ENCODE measurements at places on chromosomes 5 and 9.
A peak's percentile ranks its signal among the peaks of the same experiment; 100 is the strongest.

DNA sequence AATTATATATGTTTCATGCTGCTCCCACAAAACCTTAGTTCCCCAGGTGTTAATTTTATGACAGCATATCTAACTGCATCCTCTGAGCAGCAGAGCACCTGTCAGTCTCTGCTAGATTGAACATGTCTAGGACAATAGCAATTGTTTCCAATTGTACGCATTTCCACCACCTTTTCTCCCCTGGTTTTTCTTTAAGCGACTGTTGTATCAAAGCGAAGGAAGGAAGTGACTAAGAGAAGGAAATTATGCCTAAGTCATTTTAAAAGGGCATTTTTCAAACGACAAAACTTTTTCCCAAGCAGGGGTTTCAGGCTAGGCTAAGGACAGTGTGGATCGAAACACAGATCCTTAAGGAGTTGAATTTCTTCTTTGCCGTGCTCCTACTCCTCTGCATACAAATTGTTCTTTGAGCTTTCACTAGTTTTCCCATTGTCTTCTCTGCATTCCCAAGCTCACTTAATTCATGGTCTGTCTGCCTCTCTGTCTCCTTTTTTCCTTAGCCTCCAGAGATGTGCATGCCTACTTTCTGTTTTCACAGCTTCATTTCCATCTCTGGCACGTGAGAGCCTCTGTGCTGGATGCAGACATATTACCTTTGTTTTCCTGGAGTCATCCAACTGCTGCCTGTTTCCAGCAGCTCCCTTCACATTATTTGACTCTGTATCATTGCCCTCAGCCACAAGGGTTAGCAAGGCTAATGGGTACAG lies 39.4 kb upstream of the STARD4 start:
- DNase-seq: no peak

DNA sequence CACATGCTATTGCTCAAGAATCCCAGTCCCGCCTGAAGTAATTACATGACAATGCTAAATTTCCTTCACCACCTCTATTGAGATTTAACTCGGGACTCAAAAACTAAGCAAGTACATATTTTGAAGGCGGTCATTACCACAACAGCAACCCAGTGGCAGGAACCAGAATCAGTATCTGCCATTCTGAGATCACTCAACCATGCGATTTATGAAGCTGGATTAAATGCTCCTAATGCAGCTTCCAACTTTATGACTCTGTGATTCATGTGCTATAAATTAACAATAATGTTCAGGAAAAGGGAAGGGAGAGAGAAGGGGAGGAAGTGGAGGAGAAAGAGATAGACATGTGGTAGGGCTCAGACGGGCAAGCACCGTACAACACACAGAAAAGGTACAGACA lies 194.7 kb downstream of the DNAH5 start:
- DNase-seq: no peak

GRCh38 chr9:126612813-126613641 lies 701 bp upstream of the LMX1B start:
- no peak for DNase-seq

DNA sequence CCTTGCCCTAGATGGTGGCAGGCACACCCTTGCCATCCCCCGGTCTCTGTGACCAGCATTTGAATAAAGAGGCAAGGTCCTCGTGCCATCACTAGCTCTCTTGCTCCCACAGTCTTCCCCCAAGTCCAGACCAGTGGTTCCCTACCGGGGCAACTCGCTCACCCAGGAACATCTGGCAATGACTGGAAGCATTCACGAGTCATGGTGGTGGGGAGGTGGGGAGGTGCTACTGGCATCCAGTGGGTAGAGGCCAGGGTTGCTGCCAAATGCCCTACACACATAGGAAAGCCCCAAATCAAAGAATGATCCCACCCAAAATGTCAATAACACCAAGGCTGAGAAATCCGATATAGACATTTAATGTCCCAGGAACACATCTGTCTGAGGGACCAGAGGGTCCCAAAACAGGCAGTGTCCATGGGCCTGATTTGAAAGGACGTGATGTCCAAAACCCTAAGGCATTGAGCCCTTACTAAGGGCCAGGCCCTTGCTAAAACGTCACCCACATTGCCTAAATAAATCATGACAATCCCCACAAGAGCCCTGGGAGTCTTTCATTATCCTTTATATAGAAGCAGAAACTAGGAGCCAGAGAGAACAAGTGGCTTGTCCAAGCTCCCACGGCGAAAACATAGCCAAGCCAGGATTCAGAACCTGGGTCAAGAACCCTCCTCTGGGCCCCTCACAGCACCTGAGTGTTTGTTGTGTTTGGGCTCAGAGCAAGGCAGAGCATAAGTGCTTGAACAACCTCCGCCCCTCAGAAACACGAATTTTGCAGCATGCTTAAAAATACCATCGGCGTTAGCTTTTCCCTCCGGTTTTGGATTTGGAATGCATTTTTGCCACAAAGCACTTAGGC lies 119.3 kb upstream of the WWC1 start:
- no peak for DNase-seq

- DNase-seq: no peak
Measured at GRCh38 chr5:159206368-159206767, 3.0 kb downstream of the RNF145 start.

- DNase-seq: no peak
Measured at GRCh38 chr5:14410394-14411201, 171.0 kb upstream of the OTULINL start.

- DNase-seq: no peak
Measured at GRCh38 chr5:905139-905642, 12.5 kb downstream of the TRIP13 start.

- no peak for DNase-seq
Measured at GRCh38 chr5:150117945-150118560, 31.7 kb upstream of the CSF1R start.

GRCh38 chr9:106697750-106698502 lies 165.0 kb upstream of the ZNF462 start:
- no peak for DNase-seq

DNA sequence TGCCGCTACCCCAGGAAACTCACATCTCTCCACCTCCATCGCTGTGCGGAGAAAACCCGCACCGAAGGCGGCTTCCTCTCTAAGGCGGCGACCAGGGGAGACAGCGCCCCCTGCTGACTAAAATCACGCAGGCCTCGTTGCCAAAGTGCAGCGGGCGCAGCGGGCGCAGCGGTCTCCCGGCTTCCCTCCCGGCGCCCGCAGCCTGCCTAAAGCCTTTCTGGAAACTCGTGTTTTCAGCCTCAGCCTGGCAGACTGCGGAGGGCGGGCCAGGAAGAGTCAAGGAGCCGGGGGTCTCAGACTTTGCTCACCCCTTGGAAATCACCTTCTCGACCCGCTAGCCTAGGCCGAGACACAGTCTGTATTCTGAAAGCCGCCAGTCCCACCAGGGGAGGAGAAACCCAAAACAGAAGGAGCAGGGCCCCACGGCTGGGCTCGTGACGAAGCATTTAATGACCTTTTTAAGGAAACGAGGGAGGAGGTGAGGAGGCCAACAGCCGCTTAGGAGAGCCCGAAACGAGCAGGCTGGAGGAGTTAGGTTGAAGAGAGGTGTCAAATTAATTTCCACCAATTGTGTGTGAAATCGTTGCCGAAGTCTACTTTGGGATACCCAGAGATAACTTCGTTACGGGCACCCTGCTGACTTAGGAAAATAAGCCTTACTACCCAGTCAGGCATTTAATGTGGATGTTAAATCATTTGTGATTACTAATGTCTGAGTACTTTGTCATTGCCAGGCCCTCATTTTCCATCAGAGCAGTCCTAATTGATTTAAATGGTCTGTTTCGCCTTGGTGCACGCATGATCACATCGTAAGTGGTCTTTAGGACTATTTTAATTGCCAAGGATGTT lies 7.3 kb upstream of the FOXB2 start:
- peak; percentile 36 for DNase-seq

- no peak for DNase-seq
Measured at GRCh38 chr5:90144625-90145327, 264.8 kb downstream of the CETN3 start.

GRCh38 chr9:16193066-16193465 lies 640.2 kb downstream of the CCDC171 start:
- DNase-seq: no peak

DNA sequence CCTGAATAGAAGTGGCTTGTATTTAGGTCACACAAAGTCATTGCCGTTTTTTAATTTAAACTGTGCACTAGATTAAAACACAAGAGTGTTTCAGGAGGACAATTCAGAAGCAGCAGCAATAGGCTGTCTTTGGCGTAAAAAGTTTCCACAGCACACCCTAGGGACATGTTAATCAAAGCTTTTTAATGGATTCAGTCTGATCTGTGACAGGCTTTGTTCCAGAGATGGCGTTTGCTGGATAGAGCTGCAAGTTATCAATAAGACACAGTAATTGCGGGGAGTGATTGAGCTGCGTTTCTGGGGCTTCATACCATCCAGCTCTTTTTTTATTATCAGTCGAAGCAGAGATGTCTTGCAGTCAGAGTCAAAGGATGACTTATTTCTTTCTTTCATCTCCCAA lies 300.3 kb downstream of the ZNF608 start:
- DNase-seq: no peak

DNA sequence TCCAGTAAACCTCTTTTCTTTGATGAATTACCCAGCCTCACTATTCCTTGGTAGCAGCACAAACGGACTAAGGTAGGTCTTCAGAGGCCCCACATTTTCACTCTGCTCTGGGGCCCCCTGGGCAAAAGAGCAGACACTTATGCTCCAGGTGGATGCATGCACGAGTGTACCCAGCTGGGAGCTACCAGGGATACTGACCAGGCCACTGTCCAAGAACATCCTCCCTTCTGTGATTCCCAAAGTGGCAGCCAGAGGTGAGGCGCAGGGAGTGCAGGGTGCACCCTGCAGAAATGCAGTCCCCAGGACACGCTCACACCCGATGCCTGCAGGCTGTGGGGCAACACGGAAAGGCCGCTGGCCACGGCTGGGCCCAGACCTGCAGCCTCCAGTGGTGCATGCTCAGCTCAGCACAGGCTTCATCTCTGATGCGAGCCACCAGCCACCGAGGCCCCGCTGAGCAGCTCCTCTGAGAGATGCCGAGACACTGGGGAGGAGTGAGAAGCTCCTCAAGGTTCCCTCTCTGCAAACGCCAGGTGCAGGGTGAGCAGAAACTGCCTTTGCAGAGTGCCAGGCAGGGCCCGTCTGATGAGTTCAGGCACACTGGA lies 48.1 kb upstream of the OLFM1 start:
- DNase-seq: no peak

GRCh38 chr5:42268630-42269029 lies 154.6 kb upstream of the GHR start:
- DNase-seq: no peak

GRCh38 chr5:14491015-14491915 lies 90.3 kb upstream of the OTULINL start:
- no peak for DNase-seq

- peak; percentile 46 for DNase-seq
Measured at GRCh38 chr9:4117835-4118610, 181.8 kb downstream of the GLIS3 start.

DNA sequence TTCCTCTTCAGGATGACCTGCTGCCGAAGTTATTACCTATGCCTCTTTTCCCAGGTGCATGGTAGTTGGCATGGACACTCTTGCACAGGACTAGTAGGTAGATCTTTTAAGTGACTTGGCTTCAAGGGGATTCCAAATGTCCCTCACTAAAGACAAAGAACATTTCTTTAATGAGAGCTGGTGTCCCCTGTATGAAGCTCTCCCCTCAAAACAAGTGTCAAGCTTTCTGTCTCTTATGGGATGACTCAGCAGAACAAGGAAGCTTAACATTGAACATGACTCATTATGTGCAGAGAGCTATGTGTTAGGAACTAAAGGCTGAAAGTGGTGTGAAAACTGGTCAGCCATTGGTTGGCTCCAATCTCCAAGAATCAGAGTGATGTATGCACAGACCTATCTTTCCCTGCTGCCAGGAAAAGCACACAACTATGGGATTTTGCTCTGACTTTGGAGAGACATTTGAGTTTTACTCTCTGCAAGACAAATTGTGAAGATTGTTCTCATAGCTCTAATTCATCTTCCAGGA lies 120.5 kb downstream of the PRDM6 start:
- DNase-seq: no peak

DNA sequence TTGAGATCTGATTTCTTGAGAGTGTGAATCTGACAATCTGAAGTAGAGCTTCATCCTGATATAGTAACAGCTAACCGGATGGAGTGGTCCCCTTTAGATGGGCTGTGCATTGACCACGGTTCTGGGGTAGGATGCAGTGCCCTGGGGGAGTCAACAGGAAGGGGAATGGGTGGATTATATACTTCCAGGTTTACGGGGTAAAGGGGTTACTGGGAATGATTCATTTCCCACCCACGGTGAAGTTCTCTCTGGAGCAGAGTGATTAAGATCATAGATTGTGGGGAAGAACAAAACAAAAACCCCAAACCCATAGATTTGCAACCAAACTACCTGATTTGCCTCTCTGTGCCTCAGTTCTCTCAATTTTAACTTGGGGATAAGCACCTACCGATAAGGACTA lies 1.5 kb upstream of the B4GALT7 start:
- DNase-seq: no peak

DNA sequence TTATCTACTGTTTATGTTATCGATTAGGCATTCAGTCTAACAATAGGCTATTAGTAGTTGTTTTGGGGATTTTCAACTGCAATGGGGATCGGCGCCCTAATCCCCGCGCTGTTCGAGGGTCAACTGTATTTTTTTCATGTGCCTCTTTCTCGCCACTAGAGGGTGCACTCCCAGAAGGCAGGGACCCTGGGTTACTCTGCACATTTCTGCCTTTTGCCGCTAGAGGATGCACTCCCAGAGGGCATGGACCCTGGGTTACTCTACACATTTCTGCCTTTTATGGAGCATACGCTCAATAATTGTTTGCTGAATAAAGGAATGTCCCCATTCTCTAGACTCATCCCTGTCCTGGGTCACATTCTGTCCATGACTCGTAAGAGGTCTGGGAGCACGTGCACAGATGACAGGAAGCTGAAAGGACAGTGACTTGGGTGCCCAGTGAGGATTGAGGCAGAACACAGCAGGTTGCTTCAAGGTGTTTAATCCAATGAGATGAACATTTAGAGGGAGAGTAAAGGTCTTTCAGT lies 27.9 kb upstream of the RECK start:
- DNase-seq: peak; percentile 53

DNA sequence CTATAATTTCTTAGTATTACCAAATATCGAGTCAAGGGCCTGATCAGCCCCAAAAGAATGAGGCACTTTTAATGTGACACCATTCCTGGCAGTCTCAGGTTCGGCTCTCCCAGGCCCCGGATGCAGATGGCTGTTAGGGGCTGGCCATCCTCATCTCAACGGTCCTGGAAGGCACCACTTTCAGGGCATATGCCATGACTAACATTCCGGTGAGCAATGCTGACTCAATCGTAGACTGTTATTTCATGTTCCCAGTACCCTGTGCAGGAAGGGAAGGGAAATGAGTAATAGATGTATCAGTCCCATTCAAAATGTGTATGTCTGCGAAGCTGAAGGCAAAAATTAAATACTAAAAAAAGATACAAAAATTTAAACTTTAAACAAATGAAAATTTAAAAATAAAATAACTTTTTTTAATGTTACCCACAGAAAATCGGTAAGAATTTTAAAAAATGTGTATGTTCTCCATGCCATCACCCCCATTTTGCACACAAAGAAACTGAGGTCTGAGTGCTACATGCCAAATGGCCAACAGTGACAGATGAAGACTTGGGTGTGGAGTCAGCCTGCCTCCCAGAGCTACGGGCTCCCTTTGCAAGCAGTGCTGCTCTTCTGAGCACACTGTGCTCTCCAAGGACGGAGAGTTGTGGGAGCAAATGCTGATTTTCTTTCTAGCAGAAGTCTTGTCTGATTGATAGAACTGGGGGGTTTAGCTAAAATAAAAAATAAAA lies 79.0 kb downstream of the GLDC start:
- DNase-seq: peak; percentile 19

GRCh38 chr9:94882966-94883641 lies 156.6 kb downstream of the AOPEP start:
- no peak for DNase-seq

GRCh38 chr5:150946351-150946905 lies 41.6 kb upstream of the ZNF300 start:
- DNase-seq: no peak

- DNase-seq: no peak
Measured at GRCh38 chr5:6567835-6568234, 65.0 kb downstream of the NSUN2 start.

Data from activated CD8-positive, alpha-beta memory T cell treated with anti-CD3 and anti-CD28 coated beads, Interleukin-2, amount 50 U/mL, for 4 hours (primary cell).